ENCODE measurements at places on chromosomes 11 and 22.

- no peak for DNase-seq
Measured at GRCh38 chr22:42792909-42793847, 63.9 kb downstream of the ARFGAP3 start.

DNA sequence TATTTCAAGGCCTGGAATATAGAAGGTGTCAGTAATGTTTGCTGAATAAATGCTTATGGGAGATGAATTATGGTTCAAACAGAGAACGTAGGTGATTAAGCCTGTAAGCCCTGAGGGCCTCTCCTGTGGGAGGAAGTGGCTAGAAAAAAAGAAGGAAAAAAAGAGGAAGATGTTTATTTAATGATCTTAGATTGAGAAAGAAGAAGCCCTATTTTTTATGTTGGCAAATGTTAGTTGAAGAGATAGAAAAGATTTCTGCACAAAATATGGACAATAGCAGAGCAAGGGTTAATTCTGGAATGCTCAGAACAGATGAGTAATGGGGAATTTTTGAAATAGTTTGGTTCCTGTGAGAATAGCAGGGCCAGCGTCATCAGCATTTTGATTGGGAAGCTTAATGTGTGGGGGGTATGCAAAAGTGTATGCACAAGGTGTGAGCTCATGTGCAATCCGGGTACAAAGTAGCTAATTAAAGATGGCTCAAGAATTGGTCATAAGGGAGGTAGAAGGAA is 95.7 kb downstream of the TEAD1 start:
- peak; percentile 88 for DNase-seq

GRCh38 chr11:118048472-118049370 is 28.2 kb upstream of the TMPRSS4 start:
- DNase-seq: no peak

- no peak for DNase-seq
Measured at GRCh38 chr11:135004495-135004894, 592.5 kb upstream of the B3GAT1 start.

DNA sequence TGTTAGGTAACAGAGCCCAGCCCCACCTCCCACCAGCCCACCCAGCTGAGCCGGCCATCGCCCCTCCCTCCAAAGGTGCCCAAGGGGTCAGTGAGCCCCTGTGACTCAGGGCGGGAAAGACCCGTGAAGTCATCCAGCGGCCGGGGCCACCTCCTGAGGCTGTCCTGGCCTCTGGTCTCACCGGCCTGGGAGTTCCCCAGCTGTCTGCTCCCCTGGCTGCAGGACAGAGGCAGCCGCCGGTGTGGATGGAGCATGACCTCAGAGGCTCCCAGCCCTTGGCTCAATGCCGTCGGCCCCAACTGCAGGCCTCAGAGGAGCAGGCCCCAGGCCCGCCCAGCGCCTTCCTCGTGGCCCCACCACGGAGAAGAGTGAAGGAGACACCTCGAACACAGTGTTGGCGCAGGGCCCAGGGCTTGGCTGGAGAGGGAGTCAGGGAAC is 28.7 kb downstream of the RPL3 start:
- peak; percentile 67 for DNase-seq

DNA sequence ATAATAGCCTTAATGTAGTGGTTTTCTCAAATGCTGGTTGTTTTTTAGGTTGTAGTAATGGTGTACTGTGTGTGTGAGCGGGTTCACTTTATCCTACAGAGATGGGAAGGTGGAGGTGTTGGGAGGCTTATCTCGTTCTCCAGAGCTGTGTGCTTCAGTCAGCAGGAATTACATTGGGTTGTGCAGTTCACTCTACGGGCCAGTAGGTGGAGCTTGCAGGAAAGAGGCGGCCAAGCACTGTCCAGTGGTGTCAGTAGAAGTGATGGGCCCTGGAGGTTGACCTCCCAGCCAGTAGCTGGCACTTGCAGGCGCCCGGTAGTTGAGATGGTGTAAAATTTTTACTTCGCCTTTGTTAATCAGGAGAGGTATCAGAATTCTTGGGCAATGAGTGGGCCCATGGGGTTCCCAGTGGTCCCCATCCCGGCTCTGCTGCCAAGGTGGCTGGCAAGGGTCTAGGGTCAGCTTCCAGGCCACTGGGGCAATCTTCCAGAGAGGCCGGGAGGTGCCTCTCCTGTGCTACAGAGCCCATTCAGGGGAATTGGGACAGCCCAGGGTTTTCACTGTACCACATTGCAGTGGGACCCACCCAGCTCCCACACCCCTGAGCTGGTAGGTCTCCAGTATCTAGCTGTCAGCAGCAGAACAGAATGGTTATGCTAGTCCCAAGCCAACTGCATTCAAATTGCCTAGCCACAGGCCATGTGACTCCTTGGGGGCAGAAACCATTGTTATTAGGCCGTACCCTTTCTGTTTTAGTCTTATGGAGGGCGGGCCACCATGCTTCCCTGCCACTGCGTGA is 43.9 kb downstream of the BIRC2 start:
- peak; percentile 76 for DNase-seq

DNA sequence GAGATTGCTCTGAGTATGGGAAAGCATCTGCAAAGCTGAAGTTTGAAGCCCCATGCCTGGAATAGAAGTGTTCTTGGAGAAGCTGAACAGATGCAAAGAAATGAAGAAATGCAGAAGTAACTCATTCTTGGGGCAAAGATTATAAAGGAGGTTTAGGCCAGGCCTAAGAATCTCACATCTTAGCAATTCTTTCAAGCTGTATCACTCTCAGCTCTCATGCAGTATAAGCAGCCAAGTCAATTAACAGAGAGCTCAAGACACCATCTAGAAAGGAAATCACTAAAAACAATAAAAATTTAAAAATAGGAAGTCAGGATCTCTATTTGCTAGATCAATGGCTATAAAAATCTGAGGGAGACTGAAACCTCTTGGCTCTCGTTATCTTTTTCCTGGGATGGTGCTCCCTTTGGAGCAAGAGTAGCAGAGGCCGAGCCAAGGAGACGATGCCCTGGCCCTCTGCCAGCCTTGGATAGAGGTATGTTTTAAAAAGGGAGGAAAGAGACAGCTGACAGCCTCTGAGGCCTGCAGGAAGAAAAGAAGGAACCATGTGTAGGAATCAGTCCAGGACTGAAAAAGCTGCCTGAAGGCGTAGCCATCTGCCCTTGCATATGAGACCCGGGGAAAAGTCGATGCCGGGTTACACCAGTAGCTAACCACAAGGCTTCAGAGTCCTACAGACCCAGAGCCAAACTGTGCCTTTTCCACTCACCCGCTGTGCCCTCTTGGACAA is 229.8 kb downstream of the BLID start:
- DNase-seq: no peak

GRCh38 chr11:123404676-123405075 is 25.4 kb upstream of the GRAMD1B start:
- DNase-seq: no peak

DNA sequence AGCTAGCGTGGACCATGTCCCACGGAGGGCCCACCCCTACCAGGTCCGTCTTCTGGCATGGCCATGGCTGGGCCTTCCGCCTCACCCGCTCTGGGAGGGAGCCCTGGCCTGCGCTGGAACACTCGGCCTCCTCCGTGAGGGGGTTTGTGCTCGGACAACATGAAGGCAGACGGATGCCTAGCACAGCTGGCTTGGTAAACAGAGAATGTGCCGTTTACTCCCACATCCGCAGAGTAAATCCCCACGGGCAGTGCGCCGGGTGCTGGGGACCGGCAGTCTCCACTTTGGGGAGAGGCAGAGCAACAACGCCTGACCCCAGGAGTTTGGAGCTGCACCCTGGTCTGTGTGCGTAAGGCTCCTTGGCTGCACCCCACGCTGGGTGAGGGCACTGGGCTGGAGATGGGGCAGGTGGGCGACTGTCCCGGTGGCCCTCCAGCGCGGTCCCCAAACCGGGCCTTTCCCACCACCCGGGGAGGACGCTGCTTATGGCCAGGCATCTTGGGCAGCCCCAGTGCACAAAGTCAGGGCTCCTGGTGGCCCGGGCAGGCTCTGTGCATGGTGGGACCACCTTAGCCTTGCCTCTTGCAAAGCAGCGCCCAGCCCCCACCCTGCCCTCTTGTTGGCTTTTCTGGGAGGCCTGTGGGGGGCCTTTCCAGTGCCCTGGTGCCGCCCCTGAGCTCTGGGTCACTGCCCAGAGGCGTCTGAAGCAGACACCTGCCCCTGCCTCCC is 30.7 kb upstream of the MUC5AC start:
- no peak for DNase-seq

DNA sequence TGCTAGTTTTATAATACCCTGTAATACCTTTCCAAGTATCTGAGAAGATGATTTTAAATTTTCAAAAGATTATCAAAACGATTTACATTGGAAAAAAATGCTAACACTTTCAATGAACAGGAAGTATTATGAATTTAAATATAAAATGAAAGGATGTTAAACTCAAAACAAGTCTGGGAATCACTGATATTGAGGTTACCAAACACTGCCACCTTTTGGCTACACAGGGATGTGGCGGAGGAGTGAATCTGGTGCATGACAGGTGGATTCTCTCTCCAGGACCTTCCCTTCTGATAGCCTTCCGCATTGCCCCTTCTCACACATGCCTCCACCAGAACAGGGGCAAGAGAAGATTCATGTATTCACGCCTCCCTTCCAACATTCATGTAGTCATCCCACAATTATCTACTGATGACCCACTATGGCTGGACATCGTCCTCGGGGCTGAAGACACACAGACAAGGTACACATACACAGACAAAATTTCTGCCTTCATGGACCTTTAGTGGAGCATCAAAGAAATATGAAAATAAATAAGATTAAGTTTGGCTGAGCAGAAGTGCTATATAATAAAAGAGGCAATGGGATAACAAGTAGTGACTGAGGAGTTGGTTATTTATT is 34.7 kb downstream of the ATG16L2 start:
- DNase-seq: peak; percentile 59

- no peak for DNase-seq
Measured at GRCh38 chr22:30874431-30875370, 93.9 kb downstream of the MORC2 start.

- DNase-seq: no peak
Measured at GRCh38 chr11:72217841-72218240, 1.2 kb downstream of the FOLR2 start.

Measured in ELR (cell line).